CD4-positive, alpha-beta T cell treated with Interleukin-4 for 1 hour (primary cell): ENCODE measurements at places on chromosomes 6 and 20.

- no peak for DNase-seq
Observed at GRCh38 chr6:56004426-56004825, 129.0 kb upstream of the BMP5 start.

GRCh38 chr6:150770637-150771036, 94.9 kb upstream of the MTHFD1L start:
- no peak for DNase-seq

GRCh38 chr6:132812255-132812732, 2.1 kb upstream of the RPS12 start:
- DNase-seq, result peak; percentile 44

GRCh38 chr20:22819112-22819511, 216.0 kb upstream of the SSTR4 start:
- DNase-seq, result no peak

- DNase-seq, result no peak
Observed at GRCh38 chr6:157148391-157149323, 174.7 kb downstream of the TMEM242 start.

GRCh38 chr6:18216411-18216810, 47.9 kb downstream of the DEK start:
- no peak for DNase-seq

GRCh38 chr6:97697456-97697855, 414.4 kb upstream of the MMS22L start:
- DNase-seq, result no peak

GRCh38 chr20:33541797-33542196, 51.9 kb downstream of the CBFA2T2 start:
- DNase-seq, result no peak

DNA sequence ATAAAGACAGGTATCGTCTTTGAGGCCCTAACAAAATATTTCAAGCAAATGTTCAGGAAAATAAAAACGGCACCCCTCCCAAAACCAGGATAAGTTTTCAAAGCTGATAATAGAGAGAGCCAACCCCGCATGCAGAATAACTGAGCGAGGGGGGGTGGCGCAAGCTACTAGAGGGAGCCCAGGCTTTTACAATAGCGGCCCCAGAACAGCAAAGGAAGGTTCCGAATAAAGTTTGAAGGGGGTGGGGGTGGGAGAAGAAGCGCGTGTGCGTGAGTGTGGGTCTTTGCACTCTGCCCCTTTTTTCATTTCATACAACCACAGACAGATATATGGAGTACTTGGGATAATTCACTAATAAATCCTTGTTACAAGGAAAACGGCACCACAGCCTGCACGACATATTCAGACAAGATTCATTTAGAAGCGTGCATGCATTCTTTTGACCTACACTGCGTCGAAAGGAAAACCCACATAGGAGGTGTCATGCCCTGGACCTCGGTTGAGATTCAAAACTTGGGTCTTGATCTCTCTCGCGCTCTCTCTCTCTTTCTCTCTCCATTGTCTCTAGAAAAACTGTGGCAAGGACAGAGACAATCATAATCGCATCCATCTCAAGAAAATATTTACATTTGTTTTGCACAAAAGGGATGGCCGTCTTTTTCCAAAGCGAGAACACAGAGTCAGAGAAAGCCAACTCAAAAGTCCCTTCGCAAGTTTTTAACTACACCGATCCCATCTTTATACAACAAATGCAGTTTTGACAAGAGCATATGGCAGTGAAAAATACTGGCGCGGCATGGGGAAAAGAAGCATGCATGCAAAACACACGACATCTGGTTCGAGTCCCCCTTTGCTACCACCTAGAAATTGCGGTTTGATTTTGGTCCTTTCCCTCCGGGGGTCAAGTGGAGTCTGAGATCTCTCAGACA, 1.6 kb downstream of the OLIG3 start:
- no peak for DNase-seq

DNA sequence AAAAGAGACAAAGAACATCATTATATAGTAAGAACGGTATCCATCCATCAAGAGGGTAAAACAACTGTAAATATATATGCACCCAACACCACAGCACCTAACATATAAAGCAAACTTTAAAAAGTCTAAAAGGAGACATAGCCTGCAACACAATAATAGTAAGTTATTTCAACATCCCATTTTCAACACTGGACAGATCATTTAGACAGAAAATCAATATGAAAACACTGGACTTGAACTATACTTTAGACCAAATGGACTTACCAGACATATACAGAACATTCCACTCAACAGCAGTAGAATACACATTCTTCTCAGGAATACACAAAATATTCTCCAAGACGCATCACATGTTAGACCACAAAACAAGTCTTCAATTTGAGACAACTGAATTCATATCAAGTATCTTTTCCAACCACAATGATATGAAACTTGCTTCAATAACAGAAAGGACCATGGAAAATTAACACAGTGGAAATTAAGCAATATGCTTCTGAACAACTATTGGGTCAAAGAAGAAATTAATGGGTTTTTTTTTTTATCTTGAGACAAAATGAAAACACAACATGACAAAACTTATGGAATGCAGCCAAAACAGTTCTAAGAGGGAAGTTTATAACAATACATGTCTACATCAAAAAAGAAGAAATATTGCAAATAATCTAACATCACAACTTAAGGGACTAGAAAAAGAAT, 23.9 kb upstream of the ASF1A start:
- DNase-seq, result no peak

- DNase-seq, result no peak
Observed at GRCh38 chr20:48725555-48725991, 102.2 kb downstream of the PREX1 start.

GRCh38 chr6:17632934-17633333, 32.8 kb downstream of the FAM8A1 start:
- DNase-seq, result peak; percentile 34

- DNase-seq, result no peak
Observed at GRCh38 chr20:58312836-58313235, 3.3 kb downstream of the RAB22A start.

- no peak for DNase-seq
Observed at GRCh38 chr6:70045413-70045812, 179.1 kb downstream of the COL19A1 start.

GRCh38 chr6:2695454-2696095, 55.1 kb downstream of the MYLK4 start:
- DNase-seq, result no peak

GRCh38 chr6:156934069-156934460, 156.9 kb downstream of the ARID1B start:
- DNase-seq, result no peak

DNA sequence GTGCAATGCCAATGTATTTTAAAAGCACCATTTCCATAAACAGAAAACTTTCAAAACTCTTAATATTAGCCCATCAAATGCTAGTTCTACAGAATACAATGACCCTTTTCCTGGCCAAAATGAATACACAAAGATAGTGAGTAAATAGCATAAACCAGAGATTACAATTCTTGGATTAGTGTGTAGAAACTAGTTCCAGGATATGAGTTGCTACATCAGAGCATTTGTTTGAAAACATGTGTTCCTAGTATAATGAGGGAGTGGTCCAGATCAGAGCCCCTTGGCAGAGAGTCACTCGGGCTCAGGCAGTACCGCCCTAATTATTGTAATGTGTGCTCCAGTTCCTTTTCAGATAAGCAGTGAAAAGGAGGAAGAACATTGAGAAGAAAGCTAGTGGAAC, 63.7 kb upstream of the COL21A1 start:
- no peak for DNase-seq

- DNase-seq, result no peak
Observed at GRCh38 chr20:4170621-4171537, 155.5 kb upstream of the RNF24 start.

- no peak for DNase-seq
Observed at GRCh38 chr6:167116109-167116837, 6.6 kb upstream of the CCR6 start.

DNA sequence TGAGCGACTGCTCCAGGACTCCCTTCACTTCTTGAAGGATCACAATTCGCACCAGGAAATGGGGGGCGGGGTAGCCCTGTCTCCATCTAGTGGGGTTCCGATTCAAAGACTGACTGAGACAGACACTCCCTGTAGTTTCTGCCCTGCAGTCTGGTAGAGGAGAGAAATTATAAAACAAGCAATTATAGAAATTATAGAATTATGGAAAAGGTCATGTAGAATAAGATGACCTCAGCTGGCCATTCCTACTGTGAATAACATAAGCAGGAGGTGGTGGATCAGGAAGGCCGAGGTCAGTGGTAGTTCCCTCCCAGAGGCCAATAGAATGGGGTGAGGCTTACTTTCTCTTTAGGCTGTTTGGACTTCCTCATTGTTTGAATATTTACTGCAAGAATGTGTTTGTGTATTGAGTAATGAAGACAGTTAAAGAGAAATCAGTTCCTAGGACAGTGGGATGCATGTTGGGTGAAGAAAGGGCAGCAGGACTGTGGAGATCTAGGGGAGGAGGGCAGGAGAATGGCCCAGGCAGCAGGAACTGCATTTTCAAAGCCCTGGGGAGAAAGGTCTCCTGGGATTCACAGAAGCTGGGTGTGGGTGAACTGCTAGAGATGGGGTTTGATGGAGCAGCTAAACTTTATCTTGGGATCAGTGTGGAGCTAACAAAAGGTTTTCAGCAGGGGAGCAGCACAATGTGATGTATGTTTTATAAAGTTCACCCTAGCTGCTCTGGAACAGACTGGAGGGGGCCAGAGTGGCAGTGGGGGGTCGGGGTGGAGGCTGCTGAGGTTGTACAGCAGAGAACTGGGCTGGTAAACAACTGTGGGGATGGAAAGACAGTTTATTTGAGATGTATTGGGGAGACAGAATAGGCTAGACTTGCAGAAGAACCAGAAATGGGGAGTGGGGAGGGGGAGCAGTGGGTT, 2.1 kb downstream of the ZNF341 start:
- DNase-seq, result no peak

- DNase-seq, result no peak
Observed at GRCh38 chr20:7981374-7981773, 38.2 kb downstream of the TMX4 start.

GRCh38 chr20:64036346-64037198, 590 bp downstream of the C20orf204 start:
- no peak for DNase-seq

DNA sequence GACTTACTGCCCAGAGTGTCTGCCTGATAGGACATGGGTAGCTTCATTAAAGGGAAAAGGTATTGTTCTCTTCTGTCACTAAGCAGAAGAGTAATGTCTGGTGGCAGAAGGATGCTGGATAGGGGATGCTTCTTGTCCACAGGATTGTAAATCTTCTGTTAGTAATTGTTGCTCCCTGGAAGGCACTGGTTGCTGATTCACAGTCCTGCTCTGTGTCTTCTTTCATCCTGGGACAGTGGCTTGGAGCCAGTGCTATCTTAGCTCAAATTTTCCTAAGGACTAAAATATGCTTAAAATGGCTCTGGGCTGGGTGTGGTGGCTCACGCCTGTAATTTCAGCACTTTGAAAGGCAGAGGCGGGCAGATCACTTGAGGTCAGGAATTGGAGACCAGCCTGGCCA, 48.0 kb downstream of the SYTL3 start:
- no peak for DNase-seq

GRCh38 chr6:95231416-95231815, 345.9 kb upstream of the MANEA start:
- DNase-seq, result no peak

DNA sequence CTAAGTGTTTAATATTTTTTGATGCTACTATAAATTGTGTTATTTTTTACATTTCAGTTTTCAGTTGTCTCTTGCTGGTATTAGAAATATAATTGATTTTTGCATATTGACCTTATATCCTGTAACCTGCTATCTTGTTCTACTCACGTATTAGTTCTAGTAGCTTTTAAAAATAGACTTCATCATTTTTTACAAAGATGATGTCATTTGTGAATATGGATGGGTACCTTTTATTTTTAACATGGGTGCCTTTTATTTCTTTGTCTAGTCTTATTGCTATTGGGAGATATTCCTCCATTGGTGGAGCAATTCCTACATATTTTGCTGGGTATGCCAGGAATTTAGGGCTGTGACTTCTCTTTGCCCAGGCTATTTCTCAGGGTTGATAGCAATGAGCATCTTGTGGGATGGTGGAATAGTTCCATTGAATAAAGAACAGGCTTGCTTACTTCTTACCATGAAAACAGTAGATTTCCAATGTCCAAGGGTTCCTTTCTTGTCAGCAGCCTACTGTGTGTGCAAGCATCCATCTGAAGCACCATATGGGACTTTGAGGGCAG, 149.7 kb downstream of the CARMIL1 start:
- DNase-seq, result no peak

DNA sequence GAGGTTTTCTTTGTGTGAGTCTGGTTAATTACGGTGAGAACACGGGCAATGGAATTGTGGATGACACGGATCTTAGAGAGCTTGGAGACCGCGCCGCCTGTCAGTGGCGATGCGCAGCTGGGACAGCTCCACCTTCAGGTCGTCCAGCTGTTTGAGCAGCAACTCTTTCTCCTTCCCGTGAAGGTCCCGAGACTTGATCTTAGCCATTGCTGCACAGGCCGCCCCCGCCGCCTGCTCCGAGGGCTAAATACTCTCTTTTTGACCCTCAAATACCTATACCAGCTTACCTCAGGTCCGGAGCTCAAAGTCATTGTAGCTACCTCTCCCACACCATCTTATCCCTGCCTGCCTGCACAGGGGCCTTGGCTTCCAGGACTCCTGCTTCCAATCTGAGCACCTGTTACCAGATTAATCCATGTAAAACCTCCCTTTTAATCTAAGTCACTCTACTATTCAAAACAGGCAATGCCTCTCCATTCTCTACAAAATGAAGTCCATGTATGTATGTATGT, 100.2 kb downstream of the PREP start:
- no peak for DNase-seq

- DNase-seq, result no peak
Observed at GRCh38 chr20:59301343-59302007, 1.1 kb downstream of the EDN3 start.

DNA sequence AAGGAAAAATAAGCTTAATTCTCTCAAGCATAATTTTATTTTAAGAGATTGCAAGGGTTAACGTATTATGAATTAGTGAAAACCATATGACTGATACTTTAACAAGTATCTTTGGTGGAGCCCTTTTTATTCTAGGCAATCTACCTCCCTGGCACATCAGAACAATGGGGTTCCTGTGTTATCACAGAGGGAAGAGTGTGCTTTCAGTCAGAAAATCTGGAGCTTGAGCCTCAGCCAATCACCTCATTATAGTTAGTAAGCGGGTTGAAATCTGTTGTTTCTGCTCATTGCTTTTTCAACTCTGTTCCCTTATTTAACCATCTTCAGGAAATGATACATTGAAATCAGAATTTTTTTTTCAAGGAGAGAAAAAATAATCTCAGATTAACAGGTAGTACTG, 391 bp downstream of the ADGRF1 start:
- DNase-seq, result no peak

- DNase-seq, result no peak
Observed at GRCh38 chr20:1173698-1174097, 11.1 kb downstream of the TMEM74B start.
